ENCODE measurements at places on chromosomes 7 and 10. TPM values are rescaled to one million over a fixed set of nuclear protein-coding genes. Genes with fewer than 3 reads are reported as not detected.

The ENO4 gene
- not detected for total RNA-seq

GRCh38 chr10:86824151-86824550 is 67.7 kb downstream of the BMPR1A start:
- H3K36me3 ChIP-seq, result no peaks in the 10 kb centered on the region
- H3K27ac ChIP-seq, result no peak overlapping the region
- no peak overlapping the region for H3K4me3 ChIP-seq
- DNase-seq, result no peak
- H3K4me1 ChIP-seq, result no peaks in the 10 kb centered on the region
- peaks cover 5% of the 10 kb centered on the region for H3K27me3 ChIP-seq

DNA sequence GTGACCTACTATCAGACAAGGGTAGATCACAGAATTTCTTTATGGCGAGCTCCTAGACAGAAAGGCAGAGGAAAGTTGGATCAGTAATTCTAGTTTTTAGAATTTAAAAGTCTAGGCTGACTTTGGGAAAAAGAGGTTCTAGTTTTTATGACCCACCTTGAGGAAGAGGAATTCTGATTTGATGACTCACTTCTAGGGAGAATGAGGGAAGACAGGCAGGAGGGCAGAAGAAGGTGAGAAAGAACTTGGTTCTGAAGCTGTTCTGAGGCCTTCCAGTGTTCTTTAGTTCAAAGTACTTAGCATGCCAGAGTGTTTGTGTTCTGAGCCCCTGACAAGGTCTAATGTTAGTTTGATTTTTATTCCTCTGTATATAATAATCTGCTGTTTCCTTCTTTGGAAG is 97.2 kb downstream of the PODXL start:
- H3K27me3 ChIP-seq, result no peaks in the 10 kb centered on the region
- peaks cover 19% of the 10 kb centered on the region for H3K36me3 ChIP-seq
- no peaks in the 10 kb centered on the region for H3K4me1 ChIP-seq
- no peak overlapping the region for H3K27ac ChIP-seq
- DNase-seq, result no peak
- H3K4me3 ChIP-seq, result no peak overlapping the region

The AKR1C2 gene
- total RNA-seq, result not detected

DNA sequence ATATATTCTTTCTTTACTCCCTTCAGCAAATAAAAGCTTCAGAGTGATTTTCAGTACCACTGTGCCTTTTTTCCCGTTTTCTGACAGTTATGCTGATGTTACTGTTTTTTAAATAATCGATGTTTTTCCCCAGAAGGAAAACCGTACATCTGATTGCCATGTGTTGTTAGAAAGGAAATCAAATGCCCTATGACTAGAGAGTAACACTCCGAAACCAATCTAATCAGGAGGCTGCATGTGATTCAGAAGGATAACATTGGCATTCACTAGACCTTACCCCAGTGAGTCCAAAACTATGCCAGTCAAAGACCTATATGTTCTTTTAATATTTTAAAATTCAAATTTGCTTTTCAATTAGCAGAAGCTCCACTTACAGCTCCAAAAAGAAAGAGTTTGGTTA is 116.3 kb downstream of the TMEM26 start:
- H3K27me3 ChIP-seq, result peaks cover 4% of the 10 kb centered on the region
- no peak overlapping the region for H3K4me3 ChIP-seq
- no peaks in the 10 kb centered on the region for H3K36me3 ChIP-seq
- no peak overlapping the region for H3K27ac ChIP-seq
